ENCODE measurements at places on chromosomes 1 and 21.
A peak's percentile ranks its signal among the peaks of the same experiment; 100 is the strongest.

- DNase-seq, result no peak
These were observed 141.7 kb downstream of the GALNT2 start for GRCh38 chr1:230208619-230209261.

GRCh38 chr1:113190930-113191329, 117.9 kb downstream of the LRIG2 start:
- DNase-seq, result no peak

- DNase-seq, result no peak
These were observed 152.0 kb downstream of the ETS2 start for GRCh38 chr21:38957575-38958322.

- DNase-seq, result no peak
These were observed 54.6 kb upstream of the SAMSN1 start for GRCh38 chr21:14600569-14601297.

DNA sequence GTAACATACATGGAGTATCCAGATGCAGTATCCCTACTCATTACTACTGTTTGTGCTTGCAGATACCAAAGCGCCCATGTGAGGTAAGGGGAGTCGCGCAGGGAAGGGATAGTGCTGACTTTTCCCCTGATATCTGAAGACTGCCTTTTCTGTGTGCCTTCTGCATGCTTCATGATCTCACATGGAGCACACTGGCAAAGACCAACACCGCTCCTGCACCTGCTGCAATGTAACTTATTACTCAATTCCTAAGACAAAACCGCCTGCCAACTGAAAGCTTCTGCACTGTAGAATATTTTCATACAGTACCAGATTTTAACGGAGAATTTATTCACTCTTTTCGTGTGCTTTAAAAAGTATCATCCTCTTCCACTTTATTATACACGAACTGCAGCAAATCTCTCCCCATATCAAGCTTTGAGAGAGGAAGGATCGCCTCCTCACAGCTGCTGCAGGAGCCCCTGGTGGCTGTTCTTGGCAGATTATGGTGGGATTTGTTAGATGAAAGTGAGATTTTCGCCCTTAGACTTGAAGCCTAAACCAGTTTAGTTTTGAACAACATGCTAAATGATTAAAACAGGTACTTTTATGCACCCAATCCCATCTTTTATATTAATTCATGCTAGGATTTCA, 99.1 kb downstream of the PTPN14 start:
- DNase-seq, result no peak

GRCh38 chr1:50264590-50264989, 155.9 kb downstream of the ELAVL4 start:
- no peak for DNase-seq

- peak; percentile 48 for DNase-seq
These were observed 4.9 kb upstream of the ALDH4A1 start for GRCh38 chr1:18907021-18907916.

- no peak for DNase-seq
These were observed 34.1 kb downstream of the PDPN start for GRCh38 chr1:13617773-13618172.

DNA sequence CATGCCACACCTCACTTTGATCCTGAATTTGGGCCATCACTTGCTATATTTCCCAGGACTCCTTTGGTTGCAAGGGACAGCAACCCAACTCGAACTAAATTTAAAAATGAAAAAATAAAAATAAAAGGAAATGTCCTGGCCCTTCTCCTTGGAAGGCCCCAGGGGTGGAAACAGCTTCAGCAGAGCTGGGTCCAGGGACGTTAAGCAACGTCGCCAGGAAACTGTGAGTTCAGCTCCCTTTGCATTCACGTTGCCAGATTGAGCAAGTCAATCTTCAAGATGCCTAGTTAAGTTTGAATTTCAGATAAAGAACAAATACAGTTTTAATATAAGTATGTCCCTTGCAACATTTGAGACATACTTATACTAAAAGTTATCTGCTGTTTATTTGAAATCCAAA, 14.6 kb upstream of the SPSB1 start:
- no peak for DNase-seq

DNA sequence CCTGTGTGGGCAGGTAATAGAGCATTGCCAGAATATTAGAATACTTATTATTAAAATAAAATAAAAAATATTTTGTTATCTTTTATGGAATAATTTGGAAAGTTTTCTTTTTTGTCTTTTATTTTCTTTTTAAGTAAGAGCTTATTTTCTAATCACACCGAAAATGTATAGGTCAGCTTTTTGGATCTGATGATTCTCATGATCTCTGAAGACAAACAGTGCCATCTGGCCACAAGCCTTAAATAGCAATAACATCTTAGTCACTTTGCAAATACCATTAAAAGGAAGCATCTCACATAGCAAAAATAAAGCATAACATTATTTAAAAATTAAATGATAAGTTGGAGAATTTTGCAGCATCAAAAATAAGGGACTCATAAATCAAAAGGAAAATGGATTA, 213.8 kb downstream of the PLA2G4A start:
- DNase-seq, result no peak

GRCh38 chr1:184655185-184655584, 99.5 kb downstream of the EDEM3 start:
- no peak for DNase-seq

DNA sequence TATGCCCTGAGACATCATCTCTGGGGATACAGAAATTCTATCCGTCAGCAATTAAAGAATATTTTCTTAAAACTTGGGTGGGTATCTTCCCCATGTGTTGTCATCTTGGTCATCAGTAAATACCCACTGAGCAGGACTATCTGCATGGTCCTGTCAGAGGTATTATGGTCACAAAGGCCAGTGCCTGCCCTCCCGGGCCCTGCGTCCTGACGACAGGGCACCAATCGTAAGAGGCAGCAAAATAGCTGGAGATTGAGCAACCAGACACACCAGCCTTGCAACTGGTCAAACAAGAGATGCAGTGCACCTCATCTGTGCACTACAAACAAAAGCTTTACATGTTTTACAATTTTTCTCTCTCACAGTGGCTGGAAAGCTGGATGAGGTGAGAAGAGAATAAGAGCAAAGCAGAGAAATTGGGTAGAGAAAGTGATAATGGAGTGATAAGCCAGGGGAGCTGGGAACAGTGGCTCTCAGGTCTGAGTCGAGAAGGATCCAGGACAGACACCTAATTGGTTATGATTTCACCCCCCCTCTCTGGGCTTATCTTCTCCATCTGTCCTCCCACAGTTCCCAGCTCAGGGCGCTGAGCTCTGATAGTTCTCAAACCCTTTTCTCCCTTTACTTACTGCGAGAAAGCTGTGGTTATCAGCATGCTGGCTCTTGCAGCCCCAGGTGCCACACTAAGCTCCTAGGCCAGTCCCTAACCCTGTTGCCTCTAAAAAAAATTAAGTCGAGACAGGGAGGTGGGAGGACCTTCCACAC, 8.8 kb upstream of the SRP9 start:
- DNase-seq, result no peak

GRCh38 chr21:34073749-34074282, 438 bp downstream of the MRPS6 start:
- DNase-seq, result peak; percentile 41

DNA sequence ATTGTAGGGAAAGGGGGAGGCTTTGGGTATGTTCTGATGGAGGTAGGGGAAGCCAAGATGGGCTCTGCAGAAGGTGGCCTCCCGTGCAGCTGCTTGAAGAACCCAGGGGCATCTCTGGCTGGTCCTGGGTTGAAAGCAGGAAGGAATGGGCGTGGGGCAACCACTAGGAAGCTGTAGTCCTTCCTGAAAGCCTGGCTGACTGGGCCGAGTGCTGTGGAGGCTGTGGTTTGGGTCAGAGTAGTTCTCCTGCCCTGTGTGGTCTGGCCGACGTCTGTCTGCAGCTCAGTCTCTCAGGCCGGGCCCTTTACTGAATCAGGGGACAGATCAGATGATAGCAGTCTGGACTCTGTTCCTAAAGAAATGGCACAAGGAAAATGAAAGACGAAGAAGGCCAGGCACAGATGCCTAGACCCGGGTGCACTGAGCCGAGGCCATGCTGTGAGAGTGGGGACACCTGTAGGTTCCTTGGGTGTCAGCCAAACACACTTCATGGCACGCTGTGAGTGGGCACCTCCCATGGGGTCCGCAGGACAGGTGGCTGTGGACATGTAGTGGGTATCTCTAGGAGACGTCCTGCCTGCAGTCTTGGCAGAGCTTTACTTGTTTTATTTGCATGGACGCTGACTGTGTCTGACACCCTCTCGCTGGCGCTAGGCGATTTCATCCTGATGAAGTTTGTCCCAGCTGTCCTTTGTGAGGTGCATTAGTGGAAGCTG, 87.0 kb downstream of the POFUT2 start:
- no peak for DNase-seq

GRCh38 chr1:63671514-63671913, 78.3 kb downstream of the PGM1 start:
- no peak for DNase-seq

DNA sequence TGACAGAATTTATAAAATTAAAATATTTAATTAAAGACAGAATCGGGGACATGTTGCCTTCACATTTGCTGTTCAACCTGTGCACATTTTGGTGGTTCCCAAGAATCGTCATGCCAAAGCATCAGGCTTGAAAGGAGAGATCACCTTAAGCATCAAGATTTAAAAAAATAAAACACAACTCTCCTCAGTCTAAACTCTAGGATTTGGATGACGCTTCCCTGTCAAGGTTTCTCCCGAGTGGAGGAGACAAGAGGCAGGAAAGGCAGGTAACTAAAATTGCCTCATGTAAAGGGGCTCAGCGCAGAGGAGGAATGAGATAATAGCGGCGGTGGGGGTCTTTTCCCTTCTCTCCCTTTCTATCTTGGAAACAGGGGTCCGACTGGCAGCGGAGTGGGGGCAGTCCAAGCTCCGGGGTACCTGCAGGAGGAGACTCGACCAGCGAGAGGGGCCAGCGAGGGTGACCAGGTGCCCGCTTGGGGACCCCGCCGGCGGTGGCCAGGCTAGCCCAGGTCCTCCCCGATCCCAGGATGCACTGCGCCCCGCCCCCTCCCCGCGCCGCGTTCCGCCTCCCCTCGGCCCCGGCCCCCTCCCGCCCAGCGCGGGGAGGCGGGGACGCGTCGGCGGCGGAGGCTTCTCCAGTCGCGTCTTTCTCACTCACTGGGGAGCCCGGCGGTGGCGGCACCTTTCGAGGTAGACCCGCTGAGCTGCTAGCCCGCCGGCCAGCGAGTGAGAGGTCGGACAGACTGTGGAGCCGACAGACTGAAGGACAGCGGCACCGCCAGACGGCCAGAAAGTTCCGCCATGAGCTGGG, at the start of gene FNBP1L:
Gene FNBP1L (plus strand): TSS at position 638 of the 811 bp plus-strand sequence. CDS start 164 bp downstream, at position 802.
- peak; percentile 88 for DNase-seq

GRCh38 chr1:165659581-165659895, 28.5 kb downstream of the MGST3 start:
- no peak for DNase-seq

- no peak for DNase-seq
These were observed 84.1 kb downstream of the GPR88 start for GRCh38 chr1:100622037-100622436.

All from thyroid gland (tissue), 4 donors.